ENCODE measurements at places on chromosomes 6 and 20. TPM values are rescaled to one million over a fixed set of nuclear protein-coding genes. Genes with fewer than 3 reads are reported as not detected.
A peak's percentile ranks its signal among the peaks of the same experiment; 100 is the strongest.

- no peaks in the 10 kb centered on the region for H3K27me3 ChIP-seq
- peak; percentile 18 for DNase-seq
- H3K4me1 ChIP-seq = no peaks in the 10 kb centered on the region
- H3K27ac ChIP-seq = no peak overlapping the region
Measured at GRCh38 chr6:99467509-99468106, 42.5 kb upstream of the PNISR start.

DNA sequence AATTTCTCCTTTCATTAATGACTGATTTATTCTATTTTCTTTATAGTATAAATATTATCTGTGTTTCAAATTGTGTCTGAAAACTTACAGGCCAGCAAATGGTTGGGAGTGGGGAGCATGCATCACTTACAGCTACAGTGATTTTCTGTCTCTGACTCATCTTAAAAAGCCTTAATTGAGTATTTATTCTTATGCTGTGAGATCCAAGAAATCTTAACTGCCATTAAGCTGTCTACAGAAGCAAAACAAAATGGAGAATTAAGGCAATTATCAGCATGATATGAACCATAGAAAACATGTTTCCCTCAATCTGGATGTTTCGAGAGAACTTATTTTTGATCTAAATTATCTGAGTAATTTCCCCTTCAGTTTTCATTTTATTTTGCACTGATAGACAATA is 831.2 kb downstream of the KIF16B start:
- no peaks in the 10 kb centered on the region for H3K4me1 ChIP-seq
- H3K36me3 ChIP-seq = no peaks in the 10 kb centered on the region
- no peak overlapping the region for H3K4me3 ChIP-seq
- H3K27ac ChIP-seq = no peak overlapping the region

DNA sequence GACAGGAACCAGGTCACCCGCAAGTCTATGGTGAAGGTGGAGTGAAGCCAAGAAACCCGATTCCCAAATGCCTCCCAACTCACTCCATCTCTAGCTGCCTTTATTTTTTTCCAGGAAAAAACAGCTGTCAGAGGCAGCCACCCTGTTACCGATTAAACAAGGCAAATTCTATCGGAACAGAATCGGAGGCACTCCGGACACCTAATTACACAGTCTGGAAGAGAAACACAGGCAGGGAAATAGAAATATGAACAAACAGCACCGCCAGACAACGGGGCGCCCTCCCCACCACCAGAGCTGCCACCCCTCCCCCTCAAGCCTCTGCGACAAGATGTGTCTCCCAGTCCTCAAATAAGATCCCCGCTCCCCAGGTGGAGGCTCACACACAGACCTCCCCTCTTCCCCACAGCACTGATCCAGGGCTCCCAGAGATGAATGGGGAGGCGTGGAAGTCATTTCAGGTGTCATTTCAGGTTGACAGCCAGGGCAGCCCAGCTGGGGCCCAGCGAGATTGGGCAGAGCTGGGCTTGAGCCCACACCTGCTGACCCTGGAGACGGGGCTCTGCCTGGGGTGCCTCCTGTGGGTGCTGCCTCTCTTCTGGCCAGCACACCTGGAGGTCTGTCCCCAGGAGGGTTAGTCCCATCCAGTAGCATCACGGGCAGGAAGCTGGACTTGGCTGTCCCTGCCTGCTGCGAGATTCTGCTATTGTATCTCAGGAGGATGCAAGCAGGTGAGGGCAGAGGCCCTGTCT is 19.8 kb upstream of the VSTM2L start:
- H3K27me3 ChIP-seq = peaks cover 12% of the 10 kb centered on the region
- no peak overlapping the region for H3K27ac ChIP-seq
- no peaks in the 10 kb centered on the region for H3K36me3 ChIP-seq

GRCh38 chr6:2579804-2580570 is 170.7 kb downstream of the MYLK4 start:
- no peak overlapping the region for H3K4me3 ChIP-seq
- peaks cover 15% of the 10 kb centered on the region for H3K4me1 ChIP-seq
- no peak overlapping the region for H3K27ac ChIP-seq
- no peaks in the 10 kb centered on the region for H3K27me3 ChIP-seq

DNA sequence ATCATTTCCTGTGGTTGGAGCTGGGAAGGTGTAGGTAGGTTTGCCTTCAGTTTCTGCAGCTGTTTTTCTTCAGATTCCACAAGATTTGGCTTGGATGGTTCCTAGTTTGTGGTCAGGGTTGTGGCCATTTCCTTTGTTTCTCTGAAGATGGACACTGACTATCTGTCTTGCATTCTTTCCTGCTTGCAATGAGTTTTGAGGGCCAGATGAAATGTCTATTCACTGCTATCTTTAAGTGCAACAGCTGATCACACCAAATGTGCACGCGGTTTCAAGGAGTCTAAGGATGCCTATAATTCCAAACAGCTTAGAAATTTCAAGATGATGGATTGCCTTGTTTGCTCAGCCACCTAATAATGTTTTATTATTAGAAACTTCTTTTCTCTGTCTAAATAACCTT is 28.4 kb downstream of the IL20RA start:
- H3K4me1 ChIP-seq = no peaks in the 10 kb centered on the region
- H3K4me3 ChIP-seq = no peak overlapping the region
- peaks cover 2% of the 10 kb centered on the region for H3K27me3 ChIP-seq
- DNase-seq = no peak
- no peak overlapping the region for H3K27ac ChIP-seq
- H3K36me3 ChIP-seq = no peaks in the 10 kb centered on the region

DNA sequence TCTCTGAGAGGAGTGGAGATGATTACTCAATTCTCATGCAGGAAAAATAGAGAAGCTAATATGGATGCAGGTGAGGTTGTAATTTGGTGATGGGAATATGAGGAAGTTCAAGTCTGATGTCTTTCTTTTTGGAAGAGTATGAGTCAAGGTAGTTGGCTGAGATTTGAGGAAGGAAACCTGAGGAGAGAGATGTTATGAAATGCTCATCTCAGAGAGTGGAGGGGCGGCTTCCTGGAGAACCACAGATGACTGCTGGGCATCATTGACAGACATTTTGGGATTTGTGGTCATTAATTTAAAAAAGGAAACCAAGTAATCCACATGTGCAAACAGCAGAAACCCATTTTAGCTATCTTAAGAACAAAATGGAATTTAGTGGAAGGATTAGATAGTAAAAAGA is 72.5 kb upstream of the UST start:
- H3K27me3 ChIP-seq = no peaks in the 10 kb centered on the region
- H3K4me1 ChIP-seq = no peaks in the 10 kb centered on the region
- H3K4me3 ChIP-seq = no peak overlapping the region
- no peaks in the 10 kb centered on the region for H3K36me3 ChIP-seq

- H3K36me3 ChIP-seq = no peaks in the 10 kb centered on the region
- no peak for DNase-seq
- 0 out of 2 replicates have a peak, but pooled peaks cover 1% of the 10 kb centered on the region for H3K27me3 ChIP-seq
- H3K27ac ChIP-seq = no peak overlapping the region
- H3K4me3 ChIP-seq = no peak overlapping the region
Measured at GRCh38 chr20:23021541-23021940, 13.6 kb upstream of the SSTR4 start.

- H3K36me3 ChIP-seq = no peaks in the 10 kb centered on the region
- no peak for DNase-seq
- peaks cover 17% of the 10 kb centered on the region for H3K4me1 ChIP-seq
- no peak overlapping the region for H3K4me3 ChIP-seq
Measured at GRCh38 chr6:6003621-6004366, 2.9 kb downstream of the NRN1 start.

- DNase-seq = no peak
- H3K27me3 ChIP-seq = 0 out of 3 replicates have a peak, but pooled peaks cover 5% of the 10 kb centered on the region
- no peaks in the 10 kb centered on the region for H3K4me1 ChIP-seq
- no peak overlapping the region for H3K4me3 ChIP-seq
Measured at GRCh38 chr20:9496155-9496554, 18.2 kb upstream of the LAMP5 start.

DNA sequence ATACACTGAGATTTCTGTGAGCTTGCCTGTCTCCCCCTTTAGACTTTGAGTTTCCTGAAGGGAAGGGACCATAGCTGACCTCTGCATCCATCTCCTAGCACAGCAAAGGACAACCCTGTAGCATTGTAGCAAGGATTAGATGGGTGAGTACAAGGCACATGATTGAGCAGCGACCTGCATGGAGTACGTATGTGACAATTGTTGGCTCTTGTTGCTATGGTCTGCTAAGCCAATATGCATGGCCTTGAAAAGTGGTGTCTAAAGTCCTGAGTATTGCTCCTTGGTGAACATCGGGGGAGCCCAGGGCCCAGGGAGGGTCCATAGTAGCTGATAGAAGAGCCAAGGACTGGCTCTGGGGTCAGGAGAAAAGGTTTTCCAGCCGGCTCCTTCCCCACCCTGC is 365.0 kb upstream of the CHD6 start:
- H3K4me1 ChIP-seq = no peaks in the 10 kb centered on the region
- no peak for DNase-seq
- no peak overlapping the region for H3K27ac ChIP-seq
- no peak overlapping the region for H3K4me3 ChIP-seq

- H3K27me3 ChIP-seq = no peaks in the 10 kb centered on the region
- H3K27ac ChIP-seq = no peak overlapping the region
- H3K36me3 ChIP-seq = no peaks in the 10 kb centered on the region
- no peak for DNase-seq
- H3K4me3 ChIP-seq = no peak overlapping the region
Measured at GRCh38 chr20:16351415-16351814, 221.8 kb downstream of the KIF16B start.

DNA sequence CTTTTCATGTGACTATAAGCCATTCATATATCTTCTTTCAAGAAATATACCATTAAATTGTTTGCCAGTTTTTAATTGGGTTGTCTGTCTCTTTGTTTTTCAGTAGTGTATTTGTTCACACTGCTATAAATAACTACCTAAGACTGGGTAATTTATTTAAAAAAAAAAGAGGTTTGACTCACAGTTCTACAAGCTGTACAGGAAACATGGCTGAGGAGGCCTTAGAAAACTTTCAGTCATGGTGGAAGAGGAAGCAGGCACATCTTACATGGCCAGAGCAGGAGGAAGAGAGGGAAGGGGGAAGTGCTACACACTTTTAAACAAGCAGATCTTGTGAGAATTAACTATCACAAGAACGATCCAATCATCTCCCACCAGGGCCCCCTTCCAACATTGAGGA is 255.3 kb downstream of the EPM2A start:
- no peak overlapping the region for H3K4me3 ChIP-seq
- H3K27me3 ChIP-seq = no peaks in the 10 kb centered on the region
- no peak overlapping the region for H3K27ac ChIP-seq
- no peaks in the 10 kb centered on the region for H3K4me1 ChIP-seq
- DNase-seq = no peak

DNA sequence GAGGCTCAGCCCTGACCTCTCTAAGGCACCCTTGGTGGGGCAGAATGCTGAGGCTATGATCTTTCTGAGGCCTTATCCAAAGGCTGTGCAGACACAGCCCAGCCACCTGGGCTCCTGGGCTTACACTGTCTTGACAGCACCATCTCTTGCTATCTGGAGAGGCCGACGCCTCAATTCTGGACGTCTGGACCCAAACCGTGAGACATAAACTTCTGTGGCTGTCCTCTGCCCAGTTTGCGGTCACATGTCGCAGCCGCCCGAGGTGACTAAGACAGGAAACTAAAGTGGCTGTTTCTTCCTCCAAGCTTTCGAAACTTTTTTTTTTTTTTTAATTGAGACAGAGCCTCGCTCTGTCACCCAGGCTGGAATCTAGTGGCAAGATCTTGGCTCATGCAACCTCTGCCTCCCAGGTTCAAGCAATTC is 49.3 kb downstream of the PRR18 start:
- H3K27ac ChIP-seq = no peak overlapping the region
- DNase-seq = no peak
- no peaks in the 10 kb centered on the region for H3K36me3 ChIP-seq
- no peak overlapping the region for H3K4me3 ChIP-seq
- H3K4me1 ChIP-seq = no peaks in the 10 kb centered on the region
- peaks cover 31% of the 10 kb centered on the region for H3K27me3 ChIP-seq

GLP1R gene
- not detected for total RNA-seq

AVP gene
- not detected for total RNA-seq

OPRL1 gene
- total RNA-seq = 0.27 TPM

TNFAIP3 gene
- total RNA-seq = 24.7 TPM

ABHD16B gene
- not detected for total RNA-seq

FNDC1 gene
- total RNA-seq = not detected
